Activated naive CD8-positive, alpha-beta T cell treated with anti-CD3 and anti-CD28 coated beads, Interleukin-2, amount 50 U/mL, for 24 hours (primary cell): ENCODE measurements at places on chromosomes 12 and 14.

DNA sequence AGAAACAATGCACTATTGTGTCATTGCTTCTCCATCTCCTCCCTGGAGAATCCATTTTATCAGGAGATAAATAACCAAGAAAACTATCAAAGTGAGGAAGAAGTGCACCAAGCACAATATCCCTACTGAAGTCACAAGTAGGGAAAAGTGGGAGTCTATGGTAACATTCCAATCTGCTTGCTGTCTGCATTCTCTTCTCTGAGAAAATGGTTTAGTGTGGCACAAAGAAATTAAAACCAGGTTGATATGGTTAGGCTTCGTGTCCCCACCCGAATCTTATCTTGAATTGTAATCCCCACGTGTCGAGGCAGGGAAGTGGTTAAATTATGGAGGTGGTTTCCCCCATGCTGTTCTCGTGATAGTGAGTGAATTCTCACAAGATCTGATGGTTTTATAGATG is 209.7 kb downstream of the PRKD1 start:
- no peak for DNase-seq

GRCh38 chr12:117188961-117189724 is 1.1 kb downstream of the FBXO21 start:
- no peak for DNase-seq

DNA sequence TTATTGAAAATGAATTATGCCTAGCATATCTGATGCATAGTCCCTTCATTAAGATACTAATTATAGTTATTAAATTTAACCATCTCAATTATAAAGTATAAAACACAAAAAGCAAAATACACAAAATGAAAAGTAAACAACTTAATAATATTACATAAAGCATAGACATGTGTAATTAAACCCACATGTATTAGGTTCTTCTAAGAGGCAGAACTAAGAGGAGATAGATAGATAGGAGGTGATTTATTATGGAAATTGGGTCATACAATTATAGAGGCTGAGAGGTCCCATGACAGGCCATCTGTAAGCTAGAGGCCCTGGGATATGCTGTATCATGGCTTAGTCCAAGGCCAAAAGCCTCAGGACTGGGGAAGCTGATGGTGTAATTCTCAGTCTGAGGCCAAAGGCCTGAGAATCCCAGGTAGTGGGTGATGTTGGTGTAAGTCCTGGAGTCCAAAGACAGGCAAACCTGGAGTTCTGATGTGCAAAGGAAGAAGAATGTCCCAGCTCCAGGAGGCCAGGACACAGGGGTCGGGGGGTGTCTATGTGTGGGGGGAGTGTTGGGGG is 953.3 kb downstream of the TRHDE start:
- no peak for DNase-seq

GRCh38 chr14:91997492-91997891 is 42.4 kb downstream of the TRIP11 start:
- no peak for DNase-seq

- DNase-seq = no peak
These were observed 74.4 kb downstream of the C12orf42 start for GRCh38 chr12:103421402-103421801.

DNA sequence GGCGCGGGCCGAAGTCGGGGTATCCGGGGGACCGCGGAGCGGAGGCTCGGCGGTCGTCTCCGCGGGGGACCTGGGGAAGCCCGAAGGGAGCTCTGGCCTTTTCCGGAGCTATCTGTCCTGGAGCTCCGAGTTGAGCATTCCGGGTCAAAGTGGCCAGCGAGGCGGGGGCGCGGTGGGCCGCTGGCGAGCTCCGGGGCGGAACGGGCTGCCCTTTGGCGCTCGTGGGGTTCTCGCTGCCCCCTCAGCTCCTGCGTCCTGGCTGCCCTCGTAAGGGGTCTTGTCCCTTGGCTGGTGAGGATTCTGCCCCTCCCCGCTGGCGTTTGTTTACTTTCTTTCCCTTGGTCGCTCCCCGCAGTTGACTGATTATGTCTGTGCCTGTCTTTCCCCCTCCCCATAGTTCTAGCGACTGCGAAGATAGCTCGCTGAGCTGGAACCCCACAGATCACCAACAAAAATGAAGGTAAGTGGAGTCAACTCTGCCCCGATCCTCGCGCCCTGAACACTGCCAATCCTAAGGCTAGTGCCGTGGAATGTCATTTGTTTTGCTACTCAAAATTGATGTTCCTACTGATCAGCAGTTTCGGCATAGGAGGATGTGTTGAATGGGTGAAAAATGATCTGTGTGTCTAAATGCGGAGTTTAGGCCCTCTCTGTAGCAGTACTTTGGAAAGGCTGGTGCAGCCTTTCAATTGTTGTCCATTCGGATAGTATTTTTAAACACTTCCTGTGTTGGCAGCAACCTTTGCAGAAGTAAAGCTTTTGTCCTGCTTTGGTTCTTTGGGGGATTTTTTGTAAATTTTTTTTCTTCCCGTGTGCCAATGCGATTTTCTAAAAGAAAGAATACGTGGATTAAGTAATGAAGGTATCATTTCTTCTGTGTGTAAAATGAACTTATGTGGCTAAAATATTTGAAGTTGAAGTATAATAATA is 1.3 kb downstream of the ARID4A start:
- peak; percentile 14 for DNase-seq

GRCh38 chr14:103872481-103873113 is 25.2 kb upstream of the PPP1R13B start:
- peak; percentile 20 for DNase-seq

DNA sequence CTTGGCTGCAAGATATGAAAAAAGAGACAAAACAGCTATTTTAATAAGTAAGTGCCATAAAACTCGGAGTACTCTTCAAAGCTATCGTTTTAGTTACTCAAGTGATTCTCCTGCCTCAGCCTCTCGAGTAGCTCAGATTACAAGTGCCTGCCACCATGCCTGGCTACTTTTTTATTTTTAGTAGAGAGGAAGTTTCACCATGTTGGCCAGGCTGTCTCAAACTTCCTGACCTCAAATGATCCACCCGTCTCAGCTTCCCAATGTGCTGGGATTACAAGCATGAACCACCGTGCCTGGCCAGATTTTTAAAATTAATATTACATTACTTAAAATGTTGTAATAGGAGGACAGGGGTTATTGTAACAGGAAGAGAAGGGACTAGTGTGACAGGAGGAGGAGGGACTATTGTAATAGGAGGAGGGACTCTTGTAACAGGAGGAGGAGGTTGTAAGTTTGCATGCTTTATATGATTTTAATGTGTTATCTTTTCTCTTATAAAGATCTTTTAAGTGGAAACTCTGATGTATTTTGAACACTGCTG is 61.3 kb downstream of the KITLG start:
- DNase-seq = no peak

- DNase-seq = no peak
These were observed 10.1 kb downstream of the SHMT2 start for GRCh38 chr12:57239587-57240065.

DNA sequence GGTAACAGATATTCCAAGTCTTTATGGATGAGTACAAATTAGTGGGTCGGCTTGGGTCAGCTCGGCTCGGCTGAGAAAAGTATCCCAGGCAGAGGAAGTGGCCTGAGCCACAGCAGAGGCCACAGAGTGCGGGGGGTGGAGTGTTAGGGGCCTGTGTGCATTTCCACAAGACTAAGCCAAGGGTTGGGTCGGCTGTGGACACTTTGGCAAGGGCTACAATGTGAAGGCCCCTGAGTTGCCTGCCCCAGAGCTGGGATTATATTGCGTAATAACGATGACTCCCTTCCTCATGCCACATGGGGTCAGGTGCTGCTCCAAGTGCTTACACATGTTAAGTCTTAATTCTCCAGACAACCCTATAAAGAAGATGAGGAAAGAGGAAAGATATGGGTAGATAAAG is 11.4 kb downstream of the EVL start:
- DNase-seq = no peak

GRCh38 chr12:54689984-54690383 is 41.8 kb upstream of the DCD start:
- DNase-seq = no peak

- DNase-seq = no peak
These were observed 2.9 kb upstream of the CHGA start for GRCh38 chr14:92920001-92920400.

DNA sequence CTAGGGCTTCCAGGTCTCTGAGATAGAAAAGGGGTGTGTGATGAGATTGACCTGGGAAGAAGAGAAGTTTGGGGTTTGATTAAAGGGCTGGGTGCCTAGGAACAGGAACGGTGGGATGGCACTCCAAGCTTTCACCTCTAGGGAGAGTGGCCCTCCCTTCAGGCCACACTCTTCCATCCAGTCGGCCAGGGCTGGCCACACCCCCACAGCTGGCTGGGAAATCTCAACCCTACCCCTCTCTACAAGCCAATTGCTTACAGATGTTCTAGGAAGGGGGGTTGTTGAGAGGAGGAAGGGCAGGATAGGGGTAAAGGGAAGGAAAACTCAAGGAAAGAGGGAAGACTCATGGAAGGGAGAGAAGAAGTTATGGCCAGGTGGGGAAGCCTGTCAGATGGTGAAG is 6.6 kb upstream of the ITGA5 start:
- DNase-seq = no peak

DNA sequence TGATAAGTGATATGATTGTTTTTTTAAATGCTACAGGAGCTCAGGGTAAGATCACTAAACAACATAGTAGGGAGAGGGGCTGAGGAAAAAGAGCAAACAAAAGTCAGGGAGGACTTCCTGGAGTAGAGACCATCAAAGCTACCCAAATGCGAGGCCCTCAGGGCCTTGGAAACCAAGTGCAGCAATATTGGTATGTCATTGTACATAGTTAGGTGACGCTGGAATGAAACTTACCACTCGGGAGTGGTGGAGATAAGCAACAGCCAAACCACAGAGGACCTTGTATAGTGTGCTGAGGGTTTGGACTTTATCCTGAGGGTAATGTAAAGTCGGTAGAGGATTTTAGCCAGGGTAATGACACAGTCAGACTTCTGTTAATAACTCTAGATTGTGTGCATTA is 13.8 kb downstream of the KITLG start:
- no peak for DNase-seq

- no peak for DNase-seq
These were observed 107.8 kb downstream of the BMP4 start for GRCh38 chr14:53848854-53849253.

DNA sequence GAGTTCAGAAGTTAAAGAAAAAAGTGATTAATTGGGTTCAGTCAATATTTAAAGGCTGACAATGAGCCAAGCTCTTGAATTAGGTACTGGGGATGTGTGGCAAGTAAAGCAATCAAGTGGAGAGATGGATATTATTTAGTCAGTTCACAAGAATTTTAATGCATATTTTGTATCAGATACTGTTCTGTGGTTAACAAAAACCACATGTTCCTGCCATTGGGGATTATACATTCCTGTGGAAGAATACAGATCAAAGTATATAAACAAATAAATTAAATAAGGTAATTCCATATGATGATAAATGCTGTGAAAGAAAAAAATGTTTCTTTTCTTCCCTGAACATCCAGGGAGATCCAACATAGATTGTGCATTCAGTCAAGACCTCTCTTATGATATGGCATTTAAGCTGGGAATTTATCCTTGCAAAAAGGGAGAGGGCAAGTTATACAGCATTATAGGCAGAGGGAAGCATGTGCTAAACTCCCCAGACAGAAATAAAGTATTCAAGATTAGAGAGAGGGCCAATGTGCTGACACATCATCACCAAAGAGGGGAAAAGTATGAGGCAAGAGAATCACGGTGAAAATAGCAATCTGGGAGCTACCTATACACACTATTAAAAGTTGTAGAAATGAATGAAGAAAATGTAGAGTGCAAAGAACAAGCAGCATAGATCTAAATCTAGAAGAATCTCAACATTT is 17.6 kb upstream of the A2M start:
- DNase-seq = no peak

DNA sequence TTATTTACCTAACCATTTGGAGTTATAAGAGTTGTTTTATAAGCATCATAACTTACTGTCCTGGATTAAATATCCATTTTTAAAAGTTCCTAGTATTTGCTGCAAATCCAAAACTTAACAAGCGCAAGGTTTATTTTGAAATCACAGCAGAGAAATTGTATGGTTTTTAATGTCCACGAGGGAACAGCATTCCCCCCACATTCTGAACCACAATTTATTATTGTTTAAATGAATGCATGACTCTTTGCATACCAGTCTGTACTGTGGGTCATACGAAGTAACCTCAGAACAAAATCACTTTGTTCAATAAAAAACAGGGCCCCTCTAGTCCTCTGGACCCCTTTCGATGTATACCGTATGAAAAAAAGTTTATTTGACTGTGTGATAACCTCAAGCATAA is 75.9 kb downstream of the DACT1 start:
- DNase-seq = no peak

DNA sequence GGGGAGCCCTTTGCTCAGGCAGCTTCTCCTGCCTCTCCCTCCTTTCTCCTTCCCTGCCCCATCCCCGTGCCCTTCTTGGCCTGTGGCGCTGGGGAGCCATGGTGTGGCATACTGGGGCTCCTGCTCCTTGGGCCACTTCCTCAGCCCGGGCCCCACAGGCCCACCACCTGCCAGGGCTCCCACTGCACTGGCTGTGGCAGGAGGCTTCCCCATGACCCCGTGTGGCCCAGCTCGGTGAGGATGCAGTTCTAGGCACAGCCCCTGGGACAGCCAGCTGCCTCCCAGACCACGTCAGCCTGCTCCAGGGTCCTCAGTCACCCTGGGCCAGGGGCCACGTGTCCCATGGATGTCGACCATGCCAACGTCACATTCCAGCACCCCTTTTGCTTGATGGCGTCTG is 13.0 kb upstream of the AMN start:
- no peak for DNase-seq

DNA sequence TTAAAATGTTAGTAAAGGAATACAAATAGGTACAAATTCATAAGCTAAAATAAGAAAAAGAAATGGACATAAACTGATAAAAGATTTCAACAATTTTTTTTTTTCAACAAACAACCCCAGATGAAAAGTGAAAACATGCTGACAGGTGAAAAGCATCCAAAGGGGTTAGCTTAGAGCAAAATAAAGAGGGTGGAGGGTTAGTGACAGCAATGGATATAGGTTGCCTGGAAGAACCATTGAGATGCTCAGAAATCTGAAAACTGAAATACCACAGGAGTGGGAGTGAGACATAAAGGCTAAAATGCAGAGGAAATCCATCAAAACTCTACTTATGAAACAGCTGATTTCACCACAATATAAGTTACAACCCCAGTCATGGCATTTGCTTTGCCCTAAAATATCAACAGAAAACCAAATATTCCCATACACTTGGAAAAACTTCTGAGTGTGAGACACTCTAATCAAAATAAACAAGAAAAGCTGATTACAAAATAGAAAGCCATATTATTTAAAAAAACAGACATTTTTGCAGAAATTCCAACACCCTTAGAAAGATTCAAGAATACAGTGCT is 136.3 kb upstream of the PLEKHG7 start:
- DNase-seq = no peak

DNA sequence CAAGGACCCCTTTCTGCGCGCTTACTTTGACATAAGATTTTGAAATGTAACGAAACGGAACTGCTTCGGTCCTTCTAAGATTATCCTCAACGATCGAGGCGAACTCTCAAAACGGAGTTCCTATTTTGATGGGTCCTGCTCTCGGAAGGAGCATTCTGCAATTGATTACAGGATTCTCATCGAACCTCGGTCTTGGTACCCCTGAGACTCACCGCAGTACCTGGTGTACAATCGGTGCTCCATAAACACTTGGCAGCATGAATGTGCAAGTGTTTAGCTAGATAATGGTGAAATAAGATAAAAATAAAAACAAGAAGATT is 530 bp upstream of the NEMF start:
- no peak for DNase-seq

GRCh38 chr12:107145397-107145796 is 52.0 kb upstream of the CRY1 start:
- DNase-seq = no peak
